ENCODE measurements at places on chromosomes 13 and 19. TPM values are rescaled to one million over a fixed set of nuclear protein-coding genes. Genes with fewer than 3 reads are reported as not detected.

The SKA3 gene
- total RNA-seq: 6.8 TPM

The OR4F17 gene
- total RNA-seq: not detected

The MIR17HG gene
- total RNA-seq: 14.0 TPM

The ZNF20 gene
- 1.9 TPM for total RNA-seq

The ILF3 gene
- 110 TPM for total RNA-seq

The ZNF726 gene
- 2.7 TPM for total RNA-seq

The ETV2 gene
- total RNA-seq: 0.30 TPM

The ZDHHC20 gene
- total RNA-seq: 108 TPM

The FAM216B gene
- not detected for total RNA-seq

The UBL5 gene
- total RNA-seq: 446 TPM

The IGSF23 gene
- not detected for total RNA-seq

The LYPD3 gene
- total RNA-seq: not detected

The CEACAM1 gene
- total RNA-seq: 0.32 TPM

The REXO1 gene
- total RNA-seq: 5.2 TPM

The OSCAR gene
- total RNA-seq: not detected

The KLK15 gene
- total RNA-seq: not detected

The NCCRP1 gene
- not detected for total RNA-seq

The KLK11 gene
- not detected for total RNA-seq

The PCDH17 gene
- total RNA-seq: 1.4 TPM

The SSC5D gene
- 0.32 TPM for total RNA-seq

The KISS1R gene
- total RNA-seq: not detected

The MAP4K1 gene
- total RNA-seq: 0.15 TPM

The ZNF320 gene
- 6.8 TPM for total RNA-seq

The RPL13A gene
- total RNA-seq: 3,748 TPM

The FRY gene
- total RNA-seq: 42.9 TPM

The RGL3 gene
- 2.1 TPM for total RNA-seq

The MCF2L gene
- under 0.01 TPM for total RNA-seq

The IGFL1 gene
- not detected for total RNA-seq

The ZNF723 gene
- not detected for total RNA-seq

The PCP2 gene
- not detected for total RNA-seq

The TMC4 gene
- total RNA-seq: not detected

The SIGLEC7 gene
- total RNA-seq: not detected

The TLE6 gene
- 7.1 TPM for total RNA-seq

The ARHGEF1 gene
- total RNA-seq: 35.6 TPM

The MAMSTR gene
- total RNA-seq: not detected

The FPR2 gene
- total RNA-seq: not detected

The COL4A1 gene
- 1,888 TPM for total RNA-seq

The CRX gene
- total RNA-seq: not detected

The PEG3 gene
- not detected for total RNA-seq

The PSG2 gene
- total RNA-seq: not detected

The CLEC4G gene
- not detected for total RNA-seq

The ZNF701 gene
- total RNA-seq: 10.9 TPM

The CLEC17A gene
- total RNA-seq: under 0.01 TPM

The PLPPR2 gene
- 6.2 TPM for total RNA-seq

The SHISA2 gene
- total RNA-seq: 14.6 TPM

All from epithelial cell of umbilical artery (primary cell).